ENCODE measurements at places on chromosomes 11 and 22.

- no peak for DNase-seq
These were observed 11.1 kb downstream of the CERK start for GRCh38 chr22:46726986-46727317.

DNA sequence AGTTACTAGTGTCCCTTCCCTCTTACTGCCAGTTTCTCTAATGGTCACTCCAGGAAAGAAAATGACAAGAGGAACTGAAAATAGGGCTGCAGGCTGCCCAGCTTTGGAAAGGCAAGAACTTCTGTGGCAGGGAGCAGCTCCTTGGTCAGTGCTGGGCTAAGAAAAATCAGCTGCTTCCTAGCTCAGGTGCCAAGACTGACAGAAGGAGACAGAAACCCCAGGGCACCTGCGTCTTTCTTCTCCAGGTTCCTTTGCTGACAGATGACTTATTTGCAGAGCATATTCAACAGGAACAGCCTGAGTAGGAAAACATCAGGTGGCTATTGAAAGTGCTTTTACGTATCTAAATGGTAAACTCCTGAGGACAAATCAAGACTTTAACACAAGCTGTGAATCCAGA lies 25.4 kb downstream of the MAML2 start:
- no peak for DNase-seq

GRCh38 chr22:31259798-31260473 lies 32.4 kb downstream of the PIK3IP1 start:
- no peak for DNase-seq

DNA sequence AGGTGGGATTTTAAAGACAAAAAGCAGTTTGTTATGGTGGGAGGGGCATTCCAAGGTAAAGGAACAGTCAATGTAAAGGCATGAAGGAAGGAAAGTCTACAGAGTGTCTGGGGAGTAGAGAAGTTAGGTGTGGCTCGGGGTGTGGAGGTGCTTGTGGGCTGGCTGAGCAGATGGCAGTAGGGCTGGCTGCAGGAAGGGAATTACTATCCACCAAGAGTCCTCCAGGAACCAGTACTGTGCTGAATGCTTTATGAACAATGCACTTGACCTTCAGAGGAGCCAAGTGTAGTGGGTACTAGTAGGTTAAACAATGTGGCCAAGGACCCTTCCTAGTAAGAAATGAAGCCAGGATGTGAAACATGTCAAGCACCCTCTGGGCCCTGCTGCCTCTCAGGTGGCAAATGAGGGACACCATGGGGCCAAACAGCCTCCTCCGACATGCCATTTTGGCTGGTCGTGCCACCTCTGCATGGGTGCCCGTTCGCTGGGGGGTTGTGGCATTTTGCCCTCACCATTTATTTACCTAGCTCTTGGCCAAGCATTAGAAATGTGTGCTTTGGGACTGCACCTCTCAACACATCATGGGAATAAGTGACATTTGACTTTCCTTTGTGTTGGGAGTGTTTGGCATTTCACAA lies 123.6 kb upstream of the TENM4 start:
- DNase-seq = no peak

DNA sequence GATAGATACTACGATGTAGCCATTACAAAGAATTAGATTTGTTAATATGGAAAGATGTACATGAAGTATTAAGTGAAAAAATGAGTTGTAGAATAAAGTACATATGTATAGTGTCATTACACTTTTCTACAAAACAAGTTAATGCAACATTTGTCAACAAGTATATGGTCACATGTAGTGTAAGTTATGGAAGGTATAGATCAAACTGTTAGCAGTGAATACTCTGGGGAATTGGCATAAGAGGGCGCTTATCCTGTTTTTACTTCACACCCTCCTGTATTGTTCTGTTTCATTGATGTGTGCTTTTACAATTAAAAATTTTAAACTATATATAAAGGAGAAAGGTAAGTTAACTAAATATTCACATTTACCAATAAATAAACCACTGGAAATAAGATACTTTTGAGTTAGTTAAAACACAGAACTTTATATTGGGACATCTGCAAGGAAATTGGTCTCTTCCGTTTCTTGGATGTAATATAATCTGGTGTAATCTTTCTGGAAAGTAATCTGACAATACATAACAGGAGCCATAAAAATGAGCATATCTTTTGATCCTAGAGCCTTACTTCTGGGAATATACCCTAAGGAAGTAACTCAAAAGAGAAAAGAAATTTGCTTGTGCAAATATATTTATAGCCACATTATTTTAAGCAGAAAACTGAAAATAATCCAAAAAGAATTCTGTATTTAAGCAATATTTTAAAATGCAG lies 34.5 kb downstream of the CSTPP1 start:
- no peak for DNase-seq

GRCh38 chr11:37598381-37598780 lies 1000.3 kb upstream of the RAG2 start:
- DNase-seq = no peak

DNA sequence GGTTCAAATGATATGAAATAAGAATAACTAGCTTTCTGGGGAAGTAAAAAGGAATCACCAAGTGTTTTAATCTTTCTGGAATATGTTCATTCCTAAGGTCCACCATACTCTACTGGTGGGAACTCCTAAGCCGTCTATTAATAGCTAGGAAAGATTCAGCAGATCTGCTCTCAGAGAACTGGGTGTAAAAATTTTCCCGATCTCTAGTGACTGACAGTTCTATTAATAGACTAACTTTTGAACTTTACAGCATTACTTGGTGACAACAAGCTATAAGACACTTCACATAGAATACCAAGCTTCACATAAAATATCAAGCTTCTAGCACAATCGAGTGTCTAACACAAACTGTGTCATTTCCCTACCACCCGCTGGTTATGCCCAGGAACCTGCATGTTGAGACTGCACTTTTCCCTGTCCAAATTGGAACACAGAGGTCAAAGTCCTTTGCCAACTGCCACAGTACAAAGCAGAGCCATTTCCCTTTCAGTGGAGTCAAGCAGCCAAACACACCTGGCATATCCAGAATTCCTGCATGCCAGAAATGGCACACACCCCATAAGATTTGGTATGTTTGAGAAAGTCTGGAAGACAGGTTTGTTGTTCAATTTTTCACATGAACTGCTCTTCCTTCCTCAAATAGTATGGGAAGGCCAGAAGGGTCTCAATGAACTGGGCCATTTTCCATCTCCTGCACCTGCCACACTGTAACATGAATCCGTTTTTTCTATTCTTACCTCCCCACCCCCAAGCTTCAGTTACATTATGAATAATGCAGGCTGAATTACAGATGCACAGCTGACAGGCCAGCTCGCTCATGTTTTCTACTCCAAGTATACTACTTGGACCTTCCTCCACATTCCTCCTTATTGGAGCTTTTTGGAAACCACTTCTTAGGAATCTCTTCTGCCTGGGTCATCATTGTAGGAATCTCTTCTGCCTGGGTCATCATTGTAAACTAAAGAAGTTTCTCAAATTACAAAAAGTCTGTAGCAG lies 3.7 kb downstream of the OSBP start:
- no peak for DNase-seq

GRCh38 chr11:80365980-80366379 lies 925.1 kb upstream of the TENM4 start:
- no peak for DNase-seq

DNA sequence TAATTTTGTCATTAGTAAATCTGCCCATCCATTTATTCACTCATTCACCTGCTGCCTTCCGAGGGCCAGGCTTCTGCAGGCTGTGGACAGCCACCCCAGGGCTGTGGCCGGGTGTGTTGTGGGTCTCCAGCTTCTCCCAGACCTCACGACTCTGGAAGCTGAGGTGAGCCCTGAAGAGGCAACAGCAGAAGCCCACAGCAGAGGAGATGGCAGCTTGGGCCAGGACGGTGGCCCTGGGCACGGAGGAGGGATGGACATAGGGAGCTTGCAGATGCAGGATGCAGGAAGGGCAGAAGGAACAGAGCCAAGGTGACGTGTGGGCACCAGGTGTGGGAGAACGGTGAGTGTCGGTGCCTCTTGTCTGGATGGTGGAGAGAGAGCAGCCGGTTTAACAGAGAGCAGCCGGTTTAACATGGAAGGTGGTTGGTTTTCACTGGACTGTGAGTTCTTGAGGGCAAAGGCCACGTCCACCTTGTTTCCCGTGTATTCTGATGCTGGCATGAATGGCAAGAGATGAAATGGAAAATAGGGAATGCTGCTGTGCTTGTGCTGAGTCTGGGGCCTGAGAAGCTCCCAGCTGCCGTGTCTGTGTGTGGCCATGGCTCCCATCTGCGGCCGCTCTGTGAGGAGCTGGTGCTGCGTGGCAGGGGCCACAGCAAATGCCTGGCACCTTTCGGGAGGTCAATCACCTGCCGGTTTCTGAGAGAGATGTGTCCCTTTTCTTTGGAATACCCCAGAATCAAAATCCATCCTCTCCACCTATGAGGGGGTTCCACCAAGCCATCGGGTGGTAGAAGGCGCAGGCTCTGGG lies 669.9 kb downstream of the BRD1 start:
- DNase-seq = no peak

GRCh38 chr22:26464312-26464711 lies 19.3 kb downstream of the HPS4 start:
- no peak for DNase-seq

GRCh38 chr11:83194281-83195142 lies 1.0 kb downstream of the ANKRD42 start:
- DNase-seq = peak; percentile 9

DNA sequence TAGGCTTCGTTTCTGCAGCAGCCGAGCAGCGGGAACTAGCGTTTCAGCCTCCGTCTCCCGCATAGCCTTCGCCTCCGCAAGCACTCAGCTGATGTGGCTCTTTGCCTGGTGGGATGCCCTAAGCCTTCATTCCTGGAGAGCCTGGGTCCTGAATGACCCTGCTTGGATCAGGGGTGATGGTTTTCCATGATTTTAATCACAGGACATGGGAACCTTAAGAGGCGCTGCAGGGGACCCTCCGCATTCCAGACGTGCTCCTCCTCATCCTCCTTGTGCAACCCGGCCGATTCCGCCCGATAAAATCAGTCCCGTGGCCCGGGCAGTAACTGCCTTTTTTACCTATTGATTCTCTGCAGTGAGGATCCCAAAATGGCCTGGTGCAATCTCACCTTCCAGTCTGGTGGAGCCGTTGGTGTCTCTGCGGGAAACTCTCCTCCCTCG lies 8.2 kb downstream of the C11orf21 start:
- no peak for DNase-seq

GRCh38 chr11:15897211-15897960 lies 459.0 kb downstream of the SOX6 start:
- no peak for DNase-seq

- DNase-seq = no peak
These were observed 72.5 kb upstream of the ZBED5 start for GRCh38 chr11:10930224-10930971.

GRCh38 chr22:19876941-19877625 lies 22.4 kb upstream of the GNB1L start:
- no peak for DNase-seq

DNA sequence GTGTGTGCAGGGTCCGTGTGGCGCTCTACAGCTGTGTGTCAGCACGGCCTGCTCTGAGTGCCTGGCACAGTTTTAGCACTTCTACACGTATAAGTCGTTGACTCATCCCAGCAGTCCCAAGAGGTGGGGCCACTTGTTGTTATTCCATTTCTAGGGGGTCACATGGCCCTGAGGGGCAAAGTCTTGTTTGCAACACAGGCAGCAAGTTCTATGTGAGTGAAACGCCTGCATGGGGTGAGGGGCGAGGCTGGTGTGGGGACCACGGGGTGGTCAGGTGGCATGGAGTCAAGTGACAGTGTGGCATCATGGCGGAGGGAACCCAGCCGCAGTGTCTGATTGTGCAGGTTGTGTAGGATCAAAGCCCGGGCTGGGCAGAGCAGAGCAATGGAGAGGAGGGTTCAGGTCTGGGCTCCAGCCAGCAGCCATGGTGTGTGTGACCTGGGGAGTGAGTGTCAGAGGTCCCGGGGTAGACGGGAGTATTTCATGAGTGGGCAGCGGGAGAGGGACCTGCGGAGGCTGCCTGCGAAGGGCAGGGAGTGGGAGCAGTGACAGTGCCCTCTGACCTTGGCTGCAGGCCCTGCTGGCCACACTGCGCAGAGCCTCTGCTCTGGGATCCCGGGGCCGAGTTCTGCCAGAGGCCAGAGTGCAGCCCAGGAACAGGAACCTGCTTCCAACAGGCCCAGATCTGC lies 27.9 kb downstream of the SHANK3 start:
- no peak for DNase-seq

GRCh38 chr22:31818481-31819392 lies 64.9 kb downstream of the DEPDC5 start:
- DNase-seq = peak; percentile 13

DNA sequence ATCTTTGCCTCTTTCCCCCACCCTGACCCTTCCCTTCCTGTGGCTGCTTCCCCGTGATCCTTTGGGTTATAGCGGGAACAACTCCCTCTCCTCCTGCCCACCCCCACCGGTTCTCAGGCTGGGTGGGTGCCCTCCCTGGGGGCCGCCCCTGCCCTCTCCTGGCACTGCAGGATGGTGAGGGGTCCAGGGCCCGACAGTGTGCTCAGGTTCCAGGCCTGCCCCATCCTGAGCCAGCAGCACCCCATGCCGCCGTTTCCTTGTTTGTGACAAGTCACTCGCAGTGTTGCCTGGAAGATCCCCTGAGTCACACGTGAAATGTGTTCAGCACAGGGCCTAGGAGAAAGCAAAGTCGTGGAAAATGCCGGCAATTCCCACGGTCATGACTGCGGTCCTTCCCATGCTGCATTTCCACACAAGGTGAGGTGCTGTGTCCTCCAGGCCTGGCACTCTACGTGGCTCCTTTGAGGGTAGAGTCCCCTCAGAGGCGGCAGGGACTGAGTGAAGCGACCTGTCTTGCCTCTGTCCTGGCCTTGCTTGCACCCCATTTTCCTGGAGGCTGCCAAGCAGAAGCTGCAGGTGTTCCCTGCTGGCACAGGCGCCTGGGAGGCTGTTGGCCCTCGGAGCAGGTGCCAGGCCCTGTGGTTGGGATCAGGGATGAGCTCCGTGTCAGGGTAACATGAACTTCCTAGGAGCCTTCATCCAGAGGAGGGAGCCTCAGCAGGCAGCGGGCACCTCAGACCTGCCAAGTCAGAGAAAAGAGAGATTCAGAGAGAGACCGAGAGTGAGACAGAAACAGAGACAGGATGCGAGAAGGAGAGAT lies 80.5 kb upstream of the LINC01488 start:
- no peak for DNase-seq

GRCh38 chr11:92852946-92853345 lies 116.5 kb upstream of the MTNR1B start:
- DNase-seq = no peak

GRCh38 chr11:27204529-27204928 lies 158.5 kb downstream of the CCDC34 start:
- DNase-seq = no peak

DNA sequence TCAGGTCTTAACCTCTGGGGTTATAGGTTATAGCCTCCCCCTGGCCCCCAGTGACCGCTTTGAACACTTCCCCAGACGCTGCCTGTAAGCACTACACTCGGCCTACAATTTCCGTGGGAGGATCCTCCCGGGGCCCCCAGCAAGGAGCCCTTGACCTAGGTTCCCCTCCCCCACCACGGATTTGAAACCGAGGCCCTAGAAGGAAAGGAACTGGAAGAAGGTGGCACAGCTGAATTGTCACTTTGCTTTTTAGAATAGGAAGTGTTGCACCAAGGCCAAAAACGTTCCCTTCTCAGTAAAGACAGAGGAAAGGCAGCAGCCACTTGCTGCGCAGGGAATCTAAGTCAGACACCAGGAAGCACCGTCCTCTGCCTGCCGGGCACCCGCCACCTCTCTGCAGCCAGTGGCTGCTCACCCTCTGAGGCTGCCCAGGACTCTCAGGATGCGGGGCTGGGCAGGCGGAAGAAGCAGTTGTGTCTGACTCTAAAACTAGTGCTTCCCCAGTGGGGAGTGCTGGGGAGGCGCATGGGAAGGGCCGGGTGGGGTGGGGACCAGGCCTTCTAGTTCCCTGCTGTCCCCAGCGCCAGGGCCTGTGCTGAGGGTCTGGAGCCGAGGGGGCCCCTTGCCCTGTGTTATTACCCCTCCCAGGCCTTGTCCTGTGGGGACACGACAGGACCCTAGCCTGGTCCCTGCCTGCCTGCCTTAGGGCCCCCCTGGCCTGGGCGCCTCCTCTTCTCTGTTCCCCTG lies 7.9 kb upstream of the FLRT1 start:
- no peak for DNase-seq

All from stimulated activated CD4-positive, alpha-beta T cell treated with anti-CD3 and anti-CD28 coated beads, Interleukin-1b, Interleukin-23, amount 100 ng/mL, for 24 hours (primary cell).